ENCODE measurements at places on chromosomes 4 and X.

GRCh38 chr4:165844161-165844560, 28.9 kb upstream of the TLL1 start:
- no peak for DNase-seq

GRCh38 chr4:186074189-186074588, 5.2 kb downstream of the TLR3 start:
- no peak for DNase-seq

- DNase-seq: no peak
Observed at GRCh38 chr4:185624259-185624589, 88.9 kb upstream of the PDLIM3 start.

DNA sequence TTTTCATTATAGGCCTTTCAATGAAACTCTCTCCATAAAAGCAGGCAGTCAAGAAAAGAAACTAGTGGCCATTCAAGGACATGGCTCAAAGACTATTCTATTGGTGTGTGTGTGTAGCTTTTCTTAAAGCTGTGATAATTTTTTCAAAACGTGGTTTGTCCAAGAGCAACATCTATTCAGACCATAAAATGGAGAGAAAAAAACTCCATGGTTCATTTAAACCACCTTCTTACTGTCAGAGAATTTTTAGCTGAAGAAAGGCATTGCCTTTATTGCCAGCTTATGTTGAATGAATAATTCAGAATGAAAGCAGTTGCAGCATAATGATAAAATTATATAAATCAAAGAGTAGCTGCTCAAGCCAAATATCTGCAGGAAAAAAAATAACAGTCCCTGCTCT, 325.5 kb downstream of the PCDH18 start:
- no peak for DNase-seq

DNA sequence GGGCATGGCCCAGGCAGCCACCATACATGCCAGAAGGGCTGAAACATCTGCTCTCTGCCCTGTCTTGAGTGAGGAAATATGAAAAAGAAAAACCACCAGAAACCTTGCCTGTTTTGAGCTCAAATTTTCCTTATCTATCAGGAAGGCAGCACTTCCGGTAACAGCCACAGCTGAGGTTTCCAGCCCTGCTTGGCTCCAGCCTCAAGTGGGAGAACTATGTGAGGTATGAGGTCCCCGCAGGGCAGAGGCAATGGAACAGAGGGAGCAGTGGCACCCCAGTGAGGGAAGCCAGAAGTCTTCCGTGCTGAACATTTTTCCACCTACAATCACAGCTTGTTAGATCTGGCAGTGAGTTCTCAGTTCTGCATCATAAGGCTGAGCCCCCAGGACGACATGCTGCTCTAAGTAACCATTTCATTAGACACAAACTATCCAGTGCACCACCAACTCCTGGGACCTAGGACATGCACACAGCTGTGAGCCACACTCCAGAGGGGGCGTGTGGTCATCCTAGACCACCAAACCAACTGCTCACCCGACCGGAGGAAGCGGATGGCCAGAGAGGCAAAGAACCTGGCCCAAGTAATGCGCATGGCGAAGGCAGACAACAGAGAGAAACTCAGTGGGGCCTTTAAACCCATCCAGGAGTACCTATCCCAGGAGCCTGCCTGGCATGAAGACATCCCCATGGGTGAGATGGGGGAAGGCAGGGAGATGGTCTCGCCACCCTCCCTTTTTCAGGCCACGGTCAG, 22.6 kb downstream of the WDR1 start:
- DNase-seq: no peak

DNA sequence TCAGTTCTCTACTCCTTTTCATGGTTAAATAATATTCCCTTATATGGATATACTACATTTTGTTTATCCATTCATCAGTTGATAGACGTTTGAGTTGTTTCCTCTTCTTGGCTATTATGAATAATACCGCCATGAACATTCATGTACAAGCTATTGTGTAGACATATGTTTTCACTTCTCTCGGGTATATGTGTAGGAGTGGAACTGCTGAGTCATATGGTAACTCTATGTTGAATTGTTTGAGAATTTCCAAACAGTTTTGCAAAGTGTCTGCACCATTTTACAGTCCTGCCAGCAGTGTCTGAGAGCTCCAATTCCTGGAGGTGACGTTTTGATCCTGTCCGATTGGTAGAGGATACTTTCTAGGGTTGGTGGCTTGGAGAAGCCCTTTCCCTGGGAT, 23.6 kb downstream of the PLAC1 start:
- DNase-seq: no peak

- no peak for DNase-seq
Observed at GRCh38 chr4:184950926-184951325, 67.4 kb upstream of the HELT start.

- no peak for DNase-seq
Observed at GRCh38 chr4:118765399-118765798, 70.5 kb downstream of the SEC24D start.

- DNase-seq: peak; percentile 3
Observed at GRCh38 chr4:109945056-109945455, 32.4 kb downstream of the EGF start.

DNA sequence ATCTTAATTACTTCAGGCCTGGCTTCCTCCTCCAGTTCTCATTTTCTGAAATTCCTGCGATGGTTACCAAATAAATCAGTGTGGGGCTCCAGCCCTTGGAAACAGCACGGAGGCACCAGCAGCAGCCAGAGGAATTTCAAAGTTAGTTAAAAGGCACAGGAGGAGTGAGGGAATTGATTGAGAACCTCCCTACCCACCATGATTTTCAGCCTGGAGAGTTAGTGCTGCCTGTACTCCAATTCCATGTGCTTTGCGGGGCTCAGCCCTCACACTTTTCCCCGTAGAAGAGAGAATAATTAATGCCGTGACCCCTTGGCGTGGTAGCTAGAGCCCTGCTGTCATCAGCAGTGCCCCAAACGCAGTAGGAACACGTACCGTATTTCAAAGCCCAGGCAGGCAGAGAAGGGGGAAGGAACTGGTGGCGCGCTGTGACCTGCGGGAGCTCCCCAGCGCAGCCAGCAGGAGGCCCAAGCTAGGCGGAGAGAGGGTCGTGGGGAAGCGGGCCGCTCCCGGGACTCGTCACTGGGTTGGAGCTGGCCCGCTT, 84.0 kb upstream of the IGFBP7 start:
- no peak for DNase-seq

DNA sequence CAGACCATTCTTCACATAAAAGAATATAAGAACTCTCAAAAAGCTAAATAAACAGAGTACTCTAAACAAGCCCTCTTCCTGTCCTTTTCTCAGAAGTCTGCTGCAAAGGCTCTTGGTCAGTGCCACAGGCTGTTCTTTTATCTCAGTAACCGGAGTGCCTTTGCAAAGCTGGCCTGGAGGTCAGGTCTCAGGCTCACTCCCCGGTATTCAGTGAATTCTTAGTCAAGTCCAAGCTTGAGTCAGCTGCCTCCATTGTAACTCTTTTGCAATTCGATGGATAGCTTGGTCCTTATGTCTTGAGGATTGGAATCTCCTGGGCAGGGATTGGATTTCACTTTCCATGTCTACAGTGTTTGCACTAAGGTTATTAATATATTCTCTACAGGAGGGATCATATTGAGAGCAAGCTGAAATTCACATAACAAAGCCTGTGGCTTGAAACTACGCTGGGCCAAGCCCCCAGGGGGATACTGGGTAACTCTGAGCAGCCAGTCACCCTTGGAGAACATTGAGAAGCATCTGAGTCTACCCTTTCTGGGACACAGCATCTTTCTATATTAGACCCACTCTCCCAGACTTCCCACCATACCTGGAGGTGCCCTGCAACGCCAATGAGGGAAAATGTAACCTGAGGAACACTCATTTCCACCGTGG, 10.0 kb upstream of the HS6ST2 start:
- no peak for DNase-seq

GRCh38 chr4:8229331-8229975, 30.4 kb downstream of the SH3TC1 start:
- no peak for DNase-seq

DNA sequence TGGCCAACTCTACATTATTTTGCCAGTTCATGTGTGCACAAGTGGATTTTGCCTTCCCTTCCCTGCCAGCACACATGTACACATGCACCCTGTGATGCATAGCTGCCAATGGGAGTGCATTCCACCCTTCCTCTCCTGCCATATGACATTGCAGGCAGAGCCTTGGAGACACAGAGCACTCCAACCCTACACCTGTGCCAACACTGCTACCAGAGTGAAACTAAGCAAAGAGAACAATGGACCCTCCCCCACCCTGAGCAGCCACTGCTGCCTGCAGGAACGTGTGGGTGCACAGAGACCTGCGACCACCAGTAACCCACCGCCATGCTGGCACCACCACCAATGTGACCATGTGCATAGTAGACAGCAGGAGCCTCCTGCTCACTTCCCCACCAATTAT, 78.4 kb downstream of the ITM2A start:
- no peak for DNase-seq

DNA sequence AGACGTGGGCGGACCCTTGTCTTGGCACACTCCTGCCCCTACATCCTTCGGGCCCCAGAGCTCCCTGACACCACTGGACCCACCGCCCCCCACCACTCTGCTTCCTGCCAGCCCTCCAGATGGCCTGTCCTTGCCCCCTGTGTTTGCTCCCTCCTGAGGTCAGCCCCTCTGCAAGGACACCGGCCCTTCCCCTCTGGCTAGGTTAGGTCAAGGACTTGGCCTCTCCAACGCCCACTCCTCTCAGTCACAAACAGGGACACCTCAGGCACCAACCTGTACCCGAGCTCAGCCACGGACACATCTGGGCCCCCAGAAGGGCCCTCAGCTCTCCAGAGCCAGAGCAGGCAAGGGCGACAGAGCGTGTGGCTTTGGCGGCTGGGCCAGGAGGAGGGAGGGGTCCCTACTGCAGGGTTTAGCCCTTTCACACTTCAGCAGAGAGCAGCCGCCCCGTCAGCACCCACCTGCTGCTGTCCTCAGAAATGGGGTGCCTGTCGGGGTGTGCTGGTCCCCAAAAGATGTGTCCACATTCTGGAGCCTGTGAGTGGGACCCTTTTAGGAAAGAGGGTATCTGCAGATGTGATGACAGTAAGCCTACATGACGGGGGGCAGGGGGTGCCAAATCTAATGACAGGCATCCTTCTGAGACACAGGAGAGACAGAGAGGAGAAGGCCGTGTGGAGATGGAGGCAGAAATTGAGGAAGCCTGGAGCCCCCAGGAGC, 23.5 kb upstream of the DUSP9 start:
- no peak for DNase-seq

DNA sequence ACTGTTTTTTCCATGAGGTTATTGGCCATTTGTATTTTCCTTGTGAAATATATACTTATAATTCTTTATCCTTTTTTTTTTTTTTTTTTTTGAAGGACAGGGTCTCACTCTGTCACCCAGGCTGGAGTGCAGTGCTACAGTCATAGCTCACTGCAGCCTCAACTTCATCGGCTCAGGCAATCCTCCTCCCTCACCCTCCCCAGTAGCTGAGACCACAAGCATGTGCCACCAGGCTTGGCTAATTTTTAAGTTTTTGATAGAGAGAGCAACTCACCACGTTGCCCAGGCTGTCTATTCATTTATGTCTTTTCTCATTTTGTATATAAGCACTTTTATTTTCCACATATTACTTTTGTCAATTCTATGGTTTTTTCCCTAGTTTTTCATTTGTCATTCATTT, 16.8 kb downstream of the RBPJ start:
- DNase-seq: no peak

Measured in stimulated activated CD4-positive, alpha-beta T cell treated with anti-CD3 and anti-CD28 coated beads, Interleukin-15, amount 100 ng/mL, for 1 hour (primary cell).